Spinal cord (tissue), 10 donors: ENCODE measurements at places on chromosomes 7 and 10. TPM values are rescaled to one million over a fixed set of nuclear protein-coding genes. Genes with fewer than 3 reads are reported as not detected.

GRCh38 chr10:61786728-61787127, 114.8 kb upstream of the ARID5B start:
- DNase-seq, result no peak
- no peaks in the 10 kb centered on the region for H3K27me3 ChIP-seq
- H3K36me3 ChIP-seq, result no peaks in the 10 kb centered on the region
- no peaks in the 10 kb centered on the region for H3K4me1 ChIP-seq

DNA sequence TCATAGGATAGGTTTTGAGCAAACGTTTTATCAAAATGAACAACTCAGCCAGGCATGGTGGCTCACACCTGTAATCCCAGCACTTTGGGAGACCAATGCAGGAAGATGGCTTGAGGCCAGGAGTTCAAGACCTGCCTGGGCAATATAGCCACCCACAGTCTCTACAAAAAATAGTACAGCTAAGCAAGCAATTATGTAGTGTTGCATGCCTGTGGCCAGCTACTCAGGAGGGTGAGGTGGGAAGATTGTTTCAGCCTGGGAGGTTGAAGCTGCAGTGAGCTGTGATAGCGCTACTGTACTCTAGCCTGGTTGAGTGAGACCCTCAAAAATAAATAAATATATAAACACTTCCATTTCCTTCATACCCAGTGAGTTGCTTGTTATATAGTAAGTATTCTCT, 67.1 kb downstream of the LSMEM1 start:
- DNase-seq, result no peak
- no peaks in the 10 kb centered on the region for H3K4me1 ChIP-seq
- no peaks in the 10 kb centered on the region for H3K27me3 ChIP-seq
- H3K4me3 ChIP-seq, result no peak overlapping the region
- no peaks in the 10 kb centered on the region for H3K36me3 ChIP-seq
- H3K27ac ChIP-seq, result no peak overlapping the region

DNA sequence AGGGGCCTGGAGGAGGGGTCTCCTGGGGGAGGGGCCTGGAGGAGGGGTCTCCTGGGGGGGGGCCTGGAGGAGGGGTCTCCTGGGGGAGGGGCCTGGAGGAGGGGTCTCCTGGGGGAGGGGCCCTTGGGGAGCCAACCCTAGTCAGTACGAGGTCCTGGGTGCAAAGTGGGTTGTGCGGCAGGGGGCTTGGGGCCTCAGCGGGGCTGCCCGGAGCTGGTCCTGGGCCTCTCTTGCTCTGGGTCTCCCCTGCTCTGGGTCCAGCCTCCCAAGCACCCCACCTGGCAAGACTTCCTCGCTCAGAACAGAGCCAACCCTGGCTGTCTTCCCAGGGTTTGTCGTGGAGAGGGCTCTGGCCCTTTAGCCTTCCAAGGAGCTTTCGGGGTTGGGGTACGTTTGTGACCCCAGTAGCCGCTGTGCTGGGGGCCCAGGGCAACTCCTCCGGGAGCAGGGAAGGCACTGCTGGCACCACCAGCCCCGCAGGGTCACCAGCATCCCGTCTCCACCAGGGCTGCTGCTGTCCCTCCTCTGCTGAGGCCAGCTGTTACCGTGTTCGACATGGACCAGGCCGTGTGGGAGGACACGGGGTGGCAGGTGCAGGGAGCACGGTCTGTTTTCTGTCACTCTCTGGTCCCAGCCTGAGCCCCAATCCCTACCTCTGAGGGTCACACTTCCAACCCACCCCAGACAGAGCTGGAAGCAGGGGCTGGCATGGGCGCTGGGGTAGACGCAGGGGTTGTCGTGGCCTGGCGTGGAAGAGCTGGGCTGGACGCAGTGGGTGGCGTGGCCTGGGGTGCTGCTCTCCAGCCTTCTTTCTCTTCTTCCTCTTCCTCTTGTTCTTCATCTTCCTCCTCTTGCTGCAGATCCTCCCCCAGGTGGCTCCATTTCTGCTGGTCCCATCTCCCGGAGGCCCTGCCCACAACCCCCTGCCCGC, 22.8 kb downstream of the PWWP2B start:
- H3K36me3 ChIP-seq, result peaks cover 60% of the 10 kb centered on the region
- no peak for DNase-seq
- H3K27ac ChIP-seq, result no peak overlapping the region
- H3K4me3 ChIP-seq, result no peak overlapping the region

GRCh38 chr7:107559864-107560263, 3.9 kb downstream of the COG5 start:
- H3K4me1 ChIP-seq, result no peaks in the 10 kb centered on the region
- H3K4me3 ChIP-seq, result no peak overlapping the region
- DNase-seq, result no peak
- H3K27me3 ChIP-seq, result no peaks in the 10 kb centered on the region

GRCh38 chr10:104301907-104302690, 33.1 kb downstream of the GSTO2 start:
- H3K27me3 ChIP-seq, result no peaks in the 10 kb centered on the region
- no peak overlapping the region for H3K27ac ChIP-seq
- no peak for DNase-seq
- H3K4me3 ChIP-seq, result no peak overlapping the region
- no peaks in the 10 kb centered on the region for H3K36me3 ChIP-seq

EPHB4 gene
- polyA plus RNA-seq, result 25.0 TPM
